ENCODE measurements at places on chromosomes 13 and 19. TPM values are rescaled to one million over a fixed set of nuclear protein-coding genes. Genes with fewer than 3 reads are reported as not detected.

POLR1D gene
- total RNA-seq: 140 TPM

LIPE gene
- 33.4 TPM for total RNA-seq

NHLRC3 gene
- 21.3 TPM for total RNA-seq

ZNF382 gene
- 13.3 TPM for total RNA-seq

- H3K4me3 ChIP-seq: peak overlapping the region; percentile 58
- H3K27me3 ChIP-seq: no peaks in the 10 kb centered on the region
- H3K36me3 ChIP-seq: no peaks in the 10 kb centered on the region
- H3K4me1 ChIP-seq: peaks cover 13% of the 10 kb centered on the region
These were observed 18.3 kb downstream of the NMRK2 start for GRCh38 chr19:3950871-3951861.

- peak; percentile 55 for DNase-seq
- H3K36me3 ChIP-seq: no peaks in the 10 kb centered on the region
- peak overlapping the region; percentile 59 for H3K4me3 ChIP-seq
- H3K4me1 ChIP-seq: peaks cover 18% of the 10 kb centered on the region
- peaks cover 26% of the 10 kb centered on the region for H3K27me3 ChIP-seq
- no peak overlapping the region for H3K27ac ChIP-seq
These were observed 9.1 kb upstream of the C19orf12 start for GRCh38 chr19:29724102-29724641.

DNA sequence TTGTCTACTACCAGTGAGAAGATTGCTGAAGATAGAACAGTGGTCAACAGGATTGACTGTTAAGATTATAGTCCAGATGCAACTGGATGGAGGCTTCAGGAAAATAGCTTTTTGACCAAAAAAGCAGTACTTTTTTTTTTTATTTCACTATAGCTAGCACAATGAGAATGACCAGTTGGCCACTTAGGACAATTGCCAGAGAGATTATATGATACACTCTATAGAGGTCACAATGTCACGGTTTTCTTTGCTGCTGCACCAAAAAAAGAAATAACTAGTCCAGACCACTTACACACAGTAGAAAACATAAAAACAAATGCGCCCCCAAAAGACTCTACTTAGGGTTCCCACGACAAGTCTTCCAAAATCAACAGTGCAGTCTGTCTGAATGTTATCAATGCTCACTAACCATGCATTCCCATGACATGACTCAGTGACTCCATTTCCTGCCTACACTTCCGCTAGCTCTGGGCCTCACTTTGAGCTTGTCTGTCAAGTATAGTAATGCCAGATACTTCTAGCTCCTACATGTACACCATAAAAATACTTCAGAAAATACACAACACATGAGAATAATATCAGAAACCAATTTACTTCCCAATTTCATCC is 209.1 kb upstream of the STARD13 start:
- H3K27ac ChIP-seq: no peak overlapping the region
- H3K36me3 ChIP-seq: no peaks in the 10 kb centered on the region
- no peaks in the 10 kb centered on the region for H3K4me1 ChIP-seq
- no peak for DNase-seq
- H3K27me3 ChIP-seq: no peaks in the 10 kb centered on the region
- no peak overlapping the region for H3K4me3 ChIP-seq

- DNase-seq: no peak
- H3K4me3 ChIP-seq: no peak overlapping the region
- no peak overlapping the region for H3K27ac ChIP-seq
- H3K27me3 ChIP-seq: peaks cover 16% of the 10 kb centered on the region
- H3K4me1 ChIP-seq: no peaks in the 10 kb centered on the region
- no peaks in the 10 kb centered on the region for H3K36me3 ChIP-seq
These were observed 141.2 kb downstream of the TEX29 start for GRCh38 chr13:111461445-111462149.

- no peak overlapping the region for H3K27ac ChIP-seq
- no peaks in the 10 kb centered on the region for H3K36me3 ChIP-seq
- no peaks in the 10 kb centered on the region for H3K4me1 ChIP-seq
- DNase-seq: no peak
- no peak overlapping the region for H3K4me3 ChIP-seq
These were observed 253.0 kb downstream of the PCDH9 start for GRCh38 chr13:66977161-66977560.

GRCh38 chr13:104614361-104615145 is 1548.3 kb upstream of the SLC10A2 start:
- H3K36me3 ChIP-seq: no peaks in the 10 kb centered on the region
- DNase-seq: no peak
- no peaks in the 10 kb centered on the region for H3K4me1 ChIP-seq
- H3K4me3 ChIP-seq: no peak overlapping the region
- H3K27me3 ChIP-seq: no peaks in the 10 kb centered on the region

- no peaks in the 10 kb centered on the region for H3K27me3 ChIP-seq
- H3K4me1 ChIP-seq: no peaks in the 10 kb centered on the region
- H3K4me3 ChIP-seq: no peak overlapping the region
- H3K27ac ChIP-seq: no peak overlapping the region
These were observed 99.2 kb upstream of the KLF5 start for GRCh38 chr13:72959643-72960042.

GRCh38 chr13:35835989-35836388 is 295.2 kb downstream of the DCLK1 start:
- DNase-seq: no peak
- H3K36me3 ChIP-seq: no peaks in the 10 kb centered on the region
- H3K27ac ChIP-seq: no peak overlapping the region
- H3K4me1 ChIP-seq: no peaks in the 10 kb centered on the region
- no peaks in the 10 kb centered on the region for H3K27me3 ChIP-seq
